Activated CD4-positive, alpha-beta T cell treated with anti-CD3 and anti-CD28 coated beads, Interleukin-2, amount 10 ng/mL, durations not matched to agents 7 days and 5 days (primary cell): ENCODE measurements at places on chromosomes 16 and 17. TPM values are rescaled to one million over a fixed set of nuclear protein-coding genes. Genes with fewer than 3 reads are reported as not detected.

DNA sequence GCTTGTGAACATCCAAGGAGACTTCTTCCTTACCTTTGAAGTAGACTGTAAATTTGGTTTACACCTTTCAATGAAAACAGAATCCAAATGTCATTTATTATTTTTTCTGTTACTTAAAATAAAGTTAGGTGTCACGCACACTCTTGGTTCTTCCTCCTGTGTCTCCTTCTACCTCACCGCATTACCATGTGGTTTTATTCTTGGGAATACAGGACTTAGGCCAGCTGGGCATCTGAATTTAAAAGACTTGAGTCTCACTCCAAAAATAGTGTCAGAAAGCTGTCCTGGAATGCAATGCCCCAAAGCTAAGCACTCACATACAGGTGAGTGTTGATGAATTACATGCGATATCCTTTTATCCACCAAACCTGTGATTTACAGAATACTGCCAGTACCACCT, 66.4 kb downstream of the MAF start:
- no peak overlapping the region for H3K27ac ChIP-seq
- DNase-seq = no peak
- no peaks in the 10 kb centered on the region for H3K36me3 ChIP-seq
- H3K4me3 ChIP-seq = no peak overlapping the region
- H3K27me3 ChIP-seq = no peaks in the 10 kb centered on the region
- no peaks in the 10 kb centered on the region for H3K4me1 ChIP-seq

MAPT gene
- total RNA-seq = 0.46 TPM

GRCh38 chr17:17511881-17512858, 16.0 kb upstream of the RASD1 start:
- H3K4me3 ChIP-seq = no peak overlapping the region
- no peak for DNase-seq
- H3K36me3 ChIP-seq = no peaks in the 10 kb centered on the region
- no peak overlapping the region for H3K27ac ChIP-seq

DNA sequence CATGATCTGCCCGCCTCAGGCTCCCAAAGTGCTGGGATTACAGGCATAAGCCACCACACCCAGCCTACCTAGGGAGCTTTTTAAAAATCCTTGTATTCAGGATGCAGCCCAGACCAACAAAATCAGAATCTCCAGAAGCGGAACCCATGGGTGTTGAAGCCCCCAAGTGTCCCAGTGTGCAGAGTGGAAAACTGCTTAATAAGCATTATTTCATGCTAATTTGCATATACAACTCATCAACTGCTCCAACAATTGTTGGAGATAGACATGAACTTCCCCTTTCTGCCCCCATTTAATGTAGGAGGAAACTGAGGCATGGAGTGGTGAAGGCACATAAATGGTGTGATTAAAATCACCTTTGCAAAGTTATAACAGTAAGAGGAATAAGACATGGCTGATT, 84.3 kb upstream of the C16orf82 start:
- no peak for DNase-seq
- no peaks in the 10 kb centered on the region for H3K36me3 ChIP-seq
- no peaks in the 10 kb centered on the region for H3K4me1 ChIP-seq
- H3K4me3 ChIP-seq = no peak overlapping the region
- H3K27me3 ChIP-seq = peaks cover 2% of the 10 kb centered on the region
- H3K27ac ChIP-seq = no peak overlapping the region

DNA sequence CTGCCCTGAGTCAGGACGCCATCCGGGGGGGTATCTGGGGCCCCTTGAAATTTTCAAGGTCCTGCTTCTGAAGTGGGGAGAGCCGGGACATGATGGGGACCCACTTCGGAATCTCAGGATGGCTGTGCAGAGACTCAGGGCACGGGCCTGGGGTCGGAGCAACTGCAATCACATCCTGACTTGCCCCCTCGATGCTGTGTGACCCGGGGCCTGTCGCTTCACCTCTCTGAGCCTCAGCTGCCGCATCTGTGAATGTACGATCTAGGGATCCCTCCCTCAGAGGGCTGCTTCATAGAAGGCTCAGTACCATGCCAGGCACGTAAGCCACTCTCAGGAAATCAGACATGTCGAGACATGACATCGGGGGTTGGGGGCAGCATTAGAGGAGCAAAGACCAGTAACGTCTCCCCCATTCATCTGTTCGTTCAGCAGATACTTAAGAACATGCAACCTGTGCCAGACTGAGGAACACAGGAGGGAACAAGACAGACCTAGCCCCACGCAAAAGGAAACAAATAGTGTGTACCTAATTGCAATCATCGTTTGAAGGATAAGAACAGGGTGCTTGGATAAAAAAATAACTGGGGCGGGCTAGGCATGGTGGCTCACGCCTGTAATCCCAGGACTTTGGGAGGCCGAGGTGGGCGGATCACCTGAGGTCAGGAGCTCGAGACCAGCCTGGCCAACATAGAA, 229.6 kb downstream of the PARN start:
- H3K27me3 ChIP-seq = no peaks in the 10 kb centered on the region
- H3K36me3 ChIP-seq = no peaks in the 10 kb centered on the region
- DNase-seq = no peak
- no peak overlapping the region for H3K4me3 ChIP-seq
- no peaks in the 10 kb centered on the region for H3K4me1 ChIP-seq

GRCh38 chr17:2972749-2973148, 90.7 kb downstream of the OR1D5 start:
- H3K4me3 ChIP-seq = no peak overlapping the region
- no peaks in the 10 kb centered on the region for H3K4me1 ChIP-seq
- H3K36me3 ChIP-seq = peaks cover 2% of the 10 kb centered on the region
- H3K27me3 ChIP-seq = no peaks in the 10 kb centered on the region
- no peak overlapping the region for H3K27ac ChIP-seq
- DNase-seq = no peak

- peaks cover 10% of the 10 kb centered on the region for H3K36me3 ChIP-seq
- peaks cover 61% of the 10 kb centered on the region for H3K4me1 ChIP-seq
- H3K27me3 ChIP-seq = no peaks in the 10 kb centered on the region
- DNase-seq = no peak
- H3K4me3 ChIP-seq = no peak overlapping the region
- H3K27ac ChIP-seq = no peak overlapping the region
Observed at GRCh38 chr16:10741844-10742243, 1.8 kb upstream of the NUBP1 start.

GRCh38 chr16:49466881-49467280, 93.3 kb downstream of the C16orf78 start:
- peaks cover 36% of the 10 kb centered on the region for H3K4me1 ChIP-seq
- no peaks in the 10 kb centered on the region for H3K27me3 ChIP-seq
- H3K27ac ChIP-seq = no peak overlapping the region
- H3K4me3 ChIP-seq = no peak overlapping the region
- DNase-seq = no peak

DNA sequence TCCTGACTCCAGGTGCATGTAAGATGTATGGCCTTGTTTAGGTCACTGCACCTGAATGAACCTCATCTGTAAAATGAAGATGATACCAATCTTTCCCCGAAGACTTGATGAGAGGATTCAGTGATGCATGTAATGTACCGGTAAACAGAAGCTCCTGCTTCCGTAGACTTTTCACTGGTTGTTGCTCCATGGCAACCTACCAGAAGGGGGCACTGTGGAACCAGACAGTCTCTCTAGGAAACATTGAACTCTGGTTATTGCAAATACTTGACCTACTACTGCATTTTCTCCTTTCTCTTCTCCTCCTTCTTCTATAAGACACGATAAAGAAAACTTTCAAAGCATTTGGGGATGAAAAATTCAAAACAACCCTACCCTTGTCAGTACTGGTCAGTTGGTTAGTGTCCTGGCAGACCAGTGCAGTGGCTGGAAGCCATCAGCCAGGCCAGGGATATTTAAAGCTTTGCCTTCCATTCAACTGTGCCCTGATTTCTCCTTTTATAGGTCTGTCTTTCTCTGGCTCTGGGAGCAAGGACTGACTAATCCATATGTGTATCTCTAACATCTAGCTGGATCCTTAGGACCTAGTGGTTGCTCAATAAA, 667.4 kb upstream of the SALL1 start:
- no peak overlapping the region for H3K4me3 ChIP-seq
- H3K36me3 ChIP-seq = no peaks in the 10 kb centered on the region
- no peak overlapping the region for H3K27ac ChIP-seq
- H3K4me1 ChIP-seq = no peaks in the 10 kb centered on the region

- peaks cover 16% of the 10 kb centered on the region for H3K4me1 ChIP-seq
- no peak overlapping the region for H3K27ac ChIP-seq
- no peak for DNase-seq
- peaks cover 42% of the 10 kb centered on the region for H3K27me3 ChIP-seq
- H3K4me3 ChIP-seq = no peak overlapping the region
- H3K36me3 ChIP-seq = peaks cover 2% of the 10 kb centered on the region
Observed at GRCh38 chr17:44307387-44308186, 814 bp upstream of the RUNDC3A start.

ARL5C gene
- total RNA-seq = 0.15 TPM

CUEDC1 gene
- 0.47 TPM for total RNA-seq
